ENCODE measurements at places on chromosomes 3 and 15.

- DNase-seq, result no peak
Measured at GRCh38 chr3:40961104-40961857, 238.0 kb upstream of the CTNNB1 start.

GRCh38 chr3:138567403-138567802, 26.7 kb downstream of the CEP70 start:
- no peak for DNase-seq

DNA sequence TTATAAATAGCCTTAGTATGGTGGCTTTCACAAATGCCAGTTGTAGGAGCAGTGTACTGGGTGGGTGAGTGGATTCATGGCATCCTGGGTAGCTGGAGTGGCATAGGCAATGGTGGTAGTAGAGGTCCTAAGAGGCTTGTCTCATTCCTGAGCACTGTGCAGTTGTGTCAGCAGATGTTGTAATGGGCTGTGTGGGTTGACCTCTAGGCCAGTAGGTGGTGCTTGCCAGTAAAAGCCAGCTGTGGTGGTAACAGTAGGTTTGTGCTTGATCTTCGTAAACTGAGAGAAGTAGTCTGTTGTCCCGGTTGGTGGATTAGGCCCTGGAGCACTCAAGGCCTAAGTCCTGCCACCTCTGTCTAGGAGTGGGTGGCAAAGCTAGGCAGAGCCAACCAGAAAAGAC, 149.7 kb upstream of the SUCLG2 start:
- DNase-seq, result no peak

GRCh38 chr15:74375303-74375693, 7.9 kb upstream of the CYP11A1 start:
- peak; percentile 69 for DNase-seq

DNA sequence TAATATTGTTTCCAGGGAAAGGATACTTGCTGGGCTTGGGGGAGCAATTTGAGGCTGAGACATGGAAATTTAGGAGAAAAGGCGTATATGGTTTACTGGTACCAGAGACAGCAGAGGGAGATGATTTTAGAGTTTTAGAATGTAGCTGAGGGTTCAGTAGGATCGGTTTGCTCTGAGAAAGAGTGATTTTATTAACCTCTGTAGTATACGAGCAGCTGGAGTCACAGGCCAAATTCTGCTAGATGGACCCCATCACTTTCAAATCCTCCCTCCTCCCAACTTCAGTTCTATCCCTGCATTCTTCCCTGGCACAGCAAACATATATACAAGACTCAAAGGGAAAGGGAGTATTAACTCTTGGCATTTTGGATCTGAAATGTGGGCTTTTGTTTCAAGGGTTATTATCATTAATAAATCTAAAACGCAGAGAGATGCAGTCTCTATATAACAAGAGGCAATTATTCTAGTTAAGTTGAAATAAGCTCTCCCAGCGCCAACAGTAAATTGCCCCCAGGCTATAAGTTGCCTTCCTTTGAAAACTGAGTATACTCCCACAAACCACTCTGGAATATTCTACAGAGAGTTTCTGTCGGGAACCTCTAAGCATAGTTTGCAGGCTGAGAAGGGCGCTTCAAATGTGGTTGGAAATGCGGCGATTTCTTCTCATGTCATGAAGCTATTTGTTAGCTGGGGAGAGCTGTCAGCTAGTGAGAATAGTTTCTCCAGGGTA, 5.4 kb downstream of the CRABP1 start:
- DNase-seq, result no peak

GRCh38 chr3:20137647-20138046, 48.4 kb downstream of the SGO1 start:
- DNase-seq, result no peak

- DNase-seq, result no peak
Measured at GRCh38 chr15:88681610-88682221, 42.9 kb downstream of the ISG20 start.

GRCh38 chr15:67836955-67837354, 2.9 kb downstream of the RNU6-1 start:
- no peak for DNase-seq

- DNase-seq, result no peak
Measured at GRCh38 chr3:44061961-44062360, 179.7 kb upstream of the TOPAZ1 start.

GRCh38 chr3:69110941-69111546, 11.4 kb downstream of the LMOD3 start:
- DNase-seq, result no peak

DNA sequence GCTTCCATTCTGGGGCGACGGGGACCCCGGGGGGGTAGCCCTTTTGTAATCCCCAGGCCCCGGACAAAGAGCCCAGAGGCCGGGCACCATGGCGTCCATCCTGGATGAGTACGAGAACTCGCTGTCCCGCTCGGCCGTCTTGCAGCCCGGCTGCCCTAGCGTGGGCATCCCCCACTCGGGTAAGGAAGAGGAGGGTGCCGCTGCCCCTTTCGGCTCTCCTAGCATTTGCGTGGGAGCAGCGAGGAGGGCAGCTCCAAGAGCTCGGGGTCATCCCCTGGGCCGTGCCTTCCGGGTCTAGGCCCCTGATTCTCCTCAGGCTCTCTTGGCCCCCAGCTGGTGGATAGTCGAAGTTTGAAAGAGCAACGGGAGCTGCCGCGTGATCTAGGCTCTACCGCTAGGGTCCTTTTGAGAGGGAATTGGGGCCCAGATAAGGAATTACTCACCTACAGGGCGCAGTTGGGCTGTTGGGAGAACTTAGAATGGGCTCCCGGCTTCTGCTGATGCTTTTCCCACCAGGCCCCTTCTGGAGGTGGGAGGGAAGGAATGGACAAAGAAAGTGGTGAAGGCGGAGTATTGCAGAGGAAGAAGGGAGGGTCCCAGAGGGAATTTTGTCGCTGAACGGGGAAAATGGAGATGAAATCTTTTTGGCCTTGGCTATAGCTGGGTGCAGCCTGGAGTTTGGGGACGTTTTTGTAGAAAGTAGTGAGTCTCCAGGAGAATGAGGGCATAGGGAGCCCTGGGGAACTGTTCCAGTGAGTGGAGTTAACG, 615 bp downstream of the VPS18 start:
- DNase-seq, result peak; percentile 36

GRCh38 chr3:189833996-189834395, 202.8 kb downstream of the TP63 start:
- no peak for DNase-seq

GRCh38 chr15:57544848-57545480, 46.7 kb upstream of the MYZAP start:
- no peak for DNase-seq

DNA sequence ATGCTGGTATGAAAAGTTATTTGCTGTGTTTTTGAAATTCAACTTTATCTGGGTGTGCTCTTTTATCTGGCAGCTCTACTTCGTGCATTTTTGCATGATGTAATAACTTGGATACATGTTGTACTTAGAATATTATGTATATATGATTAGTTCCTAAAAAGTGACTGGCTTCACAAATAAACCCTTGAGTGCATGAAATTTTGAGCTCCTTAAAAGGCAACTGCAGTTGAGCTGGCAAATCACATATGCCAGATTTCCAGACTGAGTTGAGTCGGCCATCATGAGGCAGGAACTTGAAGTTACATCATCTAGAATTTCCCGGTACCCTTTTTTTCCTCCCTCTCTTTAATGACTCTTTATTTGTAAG, 162.5 kb downstream of the FNDC3B start:
- DNase-seq, result no peak

DNA sequence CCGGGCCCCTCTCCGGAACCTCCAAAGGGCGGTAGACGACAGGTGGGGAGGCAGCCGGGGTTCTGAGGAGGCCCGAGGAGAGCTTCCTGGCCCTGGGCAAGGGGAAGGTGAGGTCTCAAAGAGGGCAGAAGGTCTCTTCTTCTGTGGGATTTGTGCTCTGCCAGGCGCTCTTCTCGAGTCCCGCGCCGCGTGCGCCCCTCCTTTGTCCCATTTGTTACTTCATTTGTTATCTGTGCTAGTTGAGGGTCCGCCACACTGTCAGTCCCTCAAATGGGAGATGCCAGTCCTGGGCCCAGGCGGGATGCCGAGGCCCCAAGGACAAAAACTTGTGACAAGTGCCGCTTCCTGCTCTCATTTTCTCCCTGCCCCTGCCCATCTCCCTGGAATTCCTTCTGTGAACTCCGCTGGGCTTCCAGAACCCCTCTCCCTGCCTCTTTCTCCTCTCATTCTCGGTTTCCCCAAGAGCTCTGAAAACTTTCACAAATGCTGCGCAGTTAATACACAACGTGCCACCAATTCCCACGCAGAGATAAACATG, 1.5 kb downstream of the ST8SIA2 start:
- no peak for DNase-seq

DNA sequence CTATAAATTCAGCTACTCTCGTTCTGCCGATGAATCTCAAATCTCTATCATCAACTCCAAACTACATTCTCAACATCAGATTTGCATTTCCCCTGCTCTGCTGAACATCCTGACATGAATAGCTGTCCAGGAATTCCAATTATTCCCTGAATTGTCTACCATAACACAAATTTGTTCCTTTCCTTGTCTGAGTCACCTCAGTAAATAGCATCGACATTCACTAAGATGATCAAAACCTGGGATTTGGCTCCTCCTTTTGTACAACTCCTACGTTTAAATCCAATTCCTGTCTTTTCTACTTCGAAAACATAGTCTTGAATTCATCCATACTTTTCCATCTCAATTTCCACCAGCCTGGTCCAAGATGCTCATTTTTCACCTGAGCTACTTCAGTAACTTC, 107.0 kb downstream of the GREM1 start:
- no peak for DNase-seq

DNA sequence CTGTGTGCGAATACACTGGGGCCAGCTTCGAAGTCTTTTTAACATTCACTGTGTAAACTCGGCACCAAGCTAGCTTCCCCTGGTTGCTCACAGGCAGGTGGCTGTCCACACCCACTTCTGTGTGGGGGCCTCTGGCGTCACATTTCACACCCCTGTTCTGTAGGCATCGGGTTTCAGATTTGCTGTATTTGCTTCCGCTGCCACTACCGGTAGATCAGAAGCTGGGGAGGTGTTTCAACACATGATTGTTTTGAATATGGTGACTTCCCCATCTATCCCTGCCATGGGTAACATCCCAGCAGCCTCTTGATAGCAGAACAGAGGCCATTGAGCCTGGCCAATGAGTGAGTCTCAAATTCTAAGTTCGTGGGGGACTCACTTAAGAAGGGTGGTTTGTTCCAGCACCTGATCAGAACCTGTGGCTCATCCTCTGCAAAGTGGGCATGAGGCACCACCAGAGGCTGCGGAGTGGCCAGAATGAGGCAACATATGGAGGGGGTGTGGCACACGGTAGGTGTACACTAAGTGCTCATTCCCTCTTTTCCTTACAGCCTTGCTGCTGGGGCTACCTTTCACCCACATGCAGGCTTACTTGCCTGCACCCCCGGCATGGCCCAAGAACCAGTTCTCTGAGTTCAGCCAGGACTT, 61.5 kb downstream of the IQSEC1 start:
- DNase-seq, result peak; percentile 58

- no peak for DNase-seq
Measured at GRCh38 chr15:77030928-77031375, 36.0 kb downstream of the PSTPIP1 start.

Data from activated CD8-positive, alpha-beta memory T cell treated with anti-CD3 and anti-CD28 coated beads for 1 hour (primary cell).